RCC 7860 (cell line): ENCODE measurements at places on chromosomes 12 and 14.

GRCh38 chr14:40909906-40910305 is 696.8 kb upstream of the LRFN5 start:
- no peak for DNase-seq

DNA sequence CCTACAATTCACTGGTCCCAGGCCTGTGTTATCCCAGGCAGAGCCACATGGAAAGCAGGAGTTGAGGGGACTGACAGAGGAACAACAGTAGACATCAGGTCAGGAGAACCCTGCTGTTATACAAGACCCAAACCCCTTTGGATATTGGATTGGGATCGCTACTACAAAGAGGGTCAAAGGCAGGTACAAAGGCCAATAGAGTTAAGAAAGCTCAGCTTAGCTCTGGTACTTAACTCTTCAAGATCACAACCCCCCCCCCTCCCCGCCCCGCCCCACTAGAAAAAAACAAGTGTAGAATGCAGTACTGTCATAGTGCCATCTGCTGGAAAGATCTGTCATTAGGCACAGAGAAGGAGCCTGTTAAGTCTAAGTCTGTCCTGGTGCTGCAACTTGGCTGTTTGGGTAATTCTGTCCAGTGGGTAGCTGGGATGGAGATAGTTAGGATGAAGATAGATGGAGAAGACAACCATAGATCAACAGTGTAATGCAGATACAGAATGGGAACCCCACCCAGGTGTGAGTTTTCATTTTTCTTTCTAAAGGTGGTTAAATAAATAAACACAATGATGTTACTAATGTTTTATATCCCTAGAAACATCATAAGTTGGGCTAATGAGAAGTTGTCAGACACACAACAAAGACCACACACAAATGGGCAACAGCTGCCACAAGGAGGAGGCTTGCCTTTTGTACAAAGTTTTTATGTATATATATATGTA is 17.2 kb downstream of the REM2 start:
- peak; percentile 22 for DNase-seq

GRCh38 chr12:13268581-13268980 is 72.1 kb downstream of the EMP1 start:
- no peak for DNase-seq

- peak; percentile 10 for DNase-seq
Measured at GRCh38 chr12:24820872-24821271, 128.0 kb downstream of the BCAT1 start.

DNA sequence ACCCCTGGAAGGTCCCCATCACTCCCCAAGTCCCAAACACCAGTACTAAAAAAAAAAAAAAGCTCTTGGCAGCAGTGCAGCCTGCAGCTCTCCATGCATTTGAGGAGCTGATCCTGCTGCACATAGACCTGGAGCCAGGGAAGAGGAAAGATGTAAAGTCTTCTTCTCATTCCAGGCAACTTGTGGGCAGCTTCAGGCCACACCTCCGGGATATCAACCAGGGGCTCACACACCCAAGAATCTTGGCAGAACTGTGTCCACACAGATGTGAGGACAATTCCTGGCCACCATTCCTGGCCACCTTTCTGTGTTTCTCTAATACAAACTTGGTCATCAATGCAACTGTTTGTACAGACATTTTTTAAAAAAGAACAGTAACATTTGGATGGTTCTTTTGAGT is 72.7 kb downstream of the TMEM132C start:
- DNase-seq = no peak

- peak; percentile 70 for DNase-seq
Measured at GRCh38 chr14:34043627-34044372, 92.9 kb upstream of the EGLN3 start.

GRCh38 chr12:96698521-96698920 is 208.5 kb upstream of the NEDD1 start:
- DNase-seq = no peak

- peak; percentile 26 for DNase-seq
Measured at GRCh38 chr12:73308747-73309146, 1036.6 kb downstream of the TRHDE start.

GRCh38 chr12:119211884-119212283 is 33.2 kb downstream of the HSPB8 start:
- DNase-seq = no peak

- peak; percentile 21 for DNase-seq
Measured at GRCh38 chr14:32254952-32255679, 52.0 kb upstream of the RNU6-8 start.

DNA sequence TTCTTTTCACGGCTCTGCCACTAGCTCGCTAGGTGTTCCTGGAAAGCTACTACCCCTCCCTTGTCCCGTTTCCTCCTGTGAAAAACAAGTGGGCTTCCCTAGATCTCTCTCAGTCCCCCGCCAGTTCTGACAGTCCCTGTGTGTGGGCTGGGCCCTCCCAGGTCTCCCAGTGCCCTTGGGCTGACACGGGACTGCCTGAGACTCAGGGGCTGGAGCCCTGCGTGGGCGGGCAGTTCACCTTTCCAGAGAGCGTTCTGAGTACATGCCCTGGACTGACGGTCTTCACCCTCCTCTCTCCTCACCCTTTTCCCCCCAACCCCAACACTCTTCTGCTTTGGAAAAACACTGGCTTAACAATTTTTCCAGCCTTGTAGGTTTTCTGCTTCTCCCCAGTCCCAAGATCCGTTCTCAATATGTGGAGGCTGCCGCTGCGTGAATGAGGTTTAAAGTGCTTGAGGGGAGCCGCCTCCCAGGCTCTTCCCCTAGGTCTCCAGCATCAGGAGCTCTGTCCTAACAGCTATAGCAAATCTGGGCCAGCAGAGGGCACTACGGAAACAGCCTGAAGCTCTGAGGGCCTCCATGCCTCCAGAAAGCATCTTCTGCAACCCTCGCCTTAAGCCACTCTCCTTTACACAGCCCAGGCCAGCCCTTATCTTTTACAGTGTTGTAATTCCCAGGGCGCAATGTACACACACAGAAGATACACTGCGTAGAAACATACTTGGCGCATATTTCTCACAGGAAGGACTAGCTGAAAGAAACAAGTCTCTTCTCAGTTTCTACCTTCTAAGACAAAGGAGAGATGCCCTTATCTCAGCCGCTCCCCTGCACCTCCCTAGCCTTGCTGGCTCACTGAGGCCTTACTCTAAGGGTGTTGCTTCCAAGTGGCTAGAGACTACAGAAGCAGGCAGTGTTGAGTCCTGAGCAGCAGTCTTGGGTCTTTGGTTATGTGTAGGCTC is 10.4 kb upstream of the DCD start:
- no peak for DNase-seq

GRCh38 chr12:9701380-9702154 is 31.3 kb downstream of the CLECL1 start:
- no peak for DNase-seq

GRCh38 chr12:67826148-67826547 is 163.1 kb upstream of the IFNG-AS1 start:
- DNase-seq = no peak

- DNase-seq = no peak
Measured at GRCh38 chr12:69698054-69698453, 1.0 kb downstream of the BEST3 start.

DNA sequence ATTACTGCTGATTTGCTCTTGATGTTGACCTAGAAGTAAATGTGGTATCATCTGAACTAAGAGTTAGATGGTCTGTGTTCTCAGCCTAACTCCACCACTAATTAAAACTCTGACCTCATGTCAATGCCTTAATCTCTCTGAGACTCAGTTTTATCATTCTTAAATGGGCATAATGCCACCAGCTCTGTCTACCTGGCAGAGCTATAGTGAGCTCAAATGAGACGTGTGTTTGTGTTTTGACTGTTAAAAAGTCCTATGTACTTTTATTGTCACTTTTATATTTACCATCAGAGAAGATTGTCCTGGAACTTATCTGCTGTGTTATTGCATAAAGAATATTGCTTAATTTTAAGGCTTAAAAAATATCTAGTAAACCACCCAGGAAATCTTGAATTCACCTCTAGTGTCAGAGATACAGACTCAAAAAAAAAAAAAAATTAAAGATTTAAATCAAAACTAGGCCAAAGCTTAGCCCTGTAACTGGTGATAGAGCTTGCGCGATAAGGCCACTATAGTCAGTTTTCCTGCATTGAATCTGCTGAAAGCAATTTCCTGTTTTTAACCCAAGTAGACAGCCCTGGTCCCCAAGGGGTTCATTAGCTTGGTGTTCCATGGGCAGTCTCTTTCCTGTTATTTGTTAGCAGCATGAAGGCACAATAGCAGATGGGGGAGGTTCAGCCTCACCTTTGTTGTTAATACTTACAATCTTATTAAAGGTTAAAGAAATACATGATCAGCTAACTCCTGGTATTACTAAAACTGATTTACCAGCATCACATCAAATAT is 261.8 kb downstream of the ATP23 start:
- no peak for DNase-seq

DNA sequence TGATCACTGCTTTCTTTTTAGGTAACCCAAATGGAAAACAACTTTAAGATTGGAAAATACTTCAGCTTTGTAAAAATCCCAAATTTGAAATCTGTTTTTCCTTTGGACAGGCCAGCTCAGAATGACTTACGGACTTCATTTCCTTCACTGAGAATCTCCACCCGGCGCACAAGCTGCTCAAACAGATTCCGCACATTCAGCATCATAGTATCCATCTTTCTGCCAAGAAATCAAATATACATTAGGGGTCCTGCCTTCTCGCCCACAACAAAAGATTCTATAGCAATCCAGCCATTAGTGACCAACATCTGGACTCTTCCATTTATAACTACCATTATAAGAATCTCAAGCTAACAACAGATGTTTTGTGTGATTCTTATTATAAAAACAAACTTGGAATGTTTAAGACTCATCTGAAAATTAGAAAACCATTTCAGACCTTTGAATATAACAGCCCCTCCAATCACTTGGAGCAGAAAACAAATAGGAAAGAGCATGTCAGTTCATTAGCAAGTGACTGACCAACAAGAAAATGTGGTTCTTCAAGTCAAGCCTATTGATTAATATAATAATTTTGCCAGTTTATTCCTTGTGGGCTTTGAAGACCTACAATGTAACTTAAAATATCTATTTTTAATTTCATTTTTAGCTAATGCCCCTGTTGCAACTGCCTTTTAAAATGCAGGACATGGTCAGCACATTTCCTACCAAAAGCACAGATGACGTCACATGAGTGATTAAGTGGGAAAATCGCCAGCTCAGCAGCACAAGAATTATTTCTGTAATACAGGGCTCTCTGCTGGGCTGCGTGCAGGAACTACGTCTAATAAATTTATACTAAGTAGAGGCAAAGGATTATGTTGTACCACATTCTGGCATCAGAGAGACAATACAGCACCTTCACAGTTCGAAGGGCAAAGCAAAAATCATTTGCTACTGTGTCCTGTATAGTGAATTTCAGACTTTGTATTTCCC is 8.5 kb downstream of the RACGAP1 start:
- DNase-seq = no peak

DNA sequence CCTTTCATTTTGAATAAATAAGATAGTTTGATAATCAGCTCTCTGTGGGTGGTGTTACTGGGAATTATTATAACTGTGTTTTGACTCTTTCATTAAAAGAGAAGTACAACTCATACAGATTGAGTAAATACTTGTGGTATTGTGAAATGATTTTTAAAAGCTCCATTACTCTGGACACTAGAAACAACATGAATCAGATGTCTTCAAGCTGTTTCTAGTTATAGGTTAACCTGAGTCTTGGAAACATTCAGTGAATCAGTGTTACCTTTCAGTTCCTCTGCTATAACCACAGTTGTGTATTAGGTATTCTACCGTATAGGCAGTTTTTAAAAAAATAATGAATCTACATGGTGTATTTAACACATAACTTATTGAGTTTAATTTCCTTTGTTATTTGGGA is 128.4 kb upstream of the SSTR1 start:
- DNase-seq = peak; percentile 67

DNA sequence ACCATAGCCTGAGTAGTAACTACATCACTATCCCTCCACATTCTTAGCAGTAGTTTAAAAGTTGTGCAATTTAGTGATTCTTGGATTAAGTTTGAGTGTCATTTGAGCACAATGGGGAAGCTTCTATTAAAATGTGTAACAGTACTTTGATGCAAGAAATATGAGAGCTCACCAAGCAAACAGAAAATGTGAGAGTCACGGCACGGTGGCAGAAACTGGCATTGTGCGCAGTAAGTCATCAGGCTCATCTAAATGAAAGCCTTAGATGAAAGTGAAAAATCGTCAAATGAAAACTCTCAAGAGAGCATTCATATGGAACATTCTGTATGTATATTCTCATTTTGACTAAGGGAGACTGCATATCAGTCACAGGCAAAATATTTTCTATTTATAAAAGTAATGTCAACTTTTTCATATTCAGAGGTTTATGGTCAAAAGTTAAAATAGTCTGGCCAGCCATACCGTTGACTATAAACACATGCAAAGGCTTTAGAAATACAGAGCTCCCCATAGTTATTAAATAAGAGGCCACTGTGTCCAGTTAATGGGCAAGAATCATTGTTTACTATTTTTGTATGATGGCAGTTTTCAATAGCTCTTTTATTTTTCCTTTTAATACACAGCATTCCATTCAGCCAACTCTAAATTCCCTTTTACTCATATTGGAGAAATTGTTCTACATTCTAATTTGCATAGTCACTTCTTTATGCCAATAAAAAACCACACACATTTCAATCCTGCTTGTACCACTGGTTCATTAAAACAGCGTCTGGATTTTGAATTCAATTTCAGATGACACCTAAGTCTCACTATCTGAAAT is 167.9 kb downstream of the PRKD1 start:
- DNase-seq = no peak

DNA sequence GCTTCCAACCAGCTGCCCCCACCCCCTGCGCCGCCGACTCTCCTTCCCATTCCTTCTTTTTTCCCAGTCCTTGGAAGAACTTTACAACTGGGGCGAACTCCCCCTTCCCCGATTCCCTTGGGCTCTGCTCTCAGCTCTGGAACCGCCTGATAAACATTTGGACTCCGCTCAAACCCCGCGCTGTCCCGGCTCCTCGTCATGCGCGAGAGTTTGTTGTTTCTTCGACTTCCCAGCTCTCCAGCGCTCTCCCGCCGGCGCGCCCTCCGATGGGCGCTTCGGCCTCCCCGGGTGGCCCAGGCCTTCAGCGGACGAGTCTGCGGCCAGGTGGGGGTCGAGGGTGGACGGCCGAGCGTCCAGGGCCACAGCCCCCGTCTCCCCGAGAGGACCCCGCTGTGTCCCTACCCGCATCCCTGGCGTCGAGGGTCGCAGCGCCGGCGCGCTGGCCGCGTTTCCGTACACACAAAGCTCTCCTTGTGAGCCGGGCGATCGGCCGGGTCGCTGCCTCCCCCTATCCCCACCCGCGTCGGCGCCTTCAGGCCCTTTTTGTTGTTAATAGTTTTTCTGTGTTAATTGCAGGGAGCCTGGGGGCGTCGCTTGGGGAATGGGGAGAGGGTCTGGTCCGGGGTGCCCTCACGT is 847 bp downstream of the MMP14 start:
- DNase-seq = no peak

DNA sequence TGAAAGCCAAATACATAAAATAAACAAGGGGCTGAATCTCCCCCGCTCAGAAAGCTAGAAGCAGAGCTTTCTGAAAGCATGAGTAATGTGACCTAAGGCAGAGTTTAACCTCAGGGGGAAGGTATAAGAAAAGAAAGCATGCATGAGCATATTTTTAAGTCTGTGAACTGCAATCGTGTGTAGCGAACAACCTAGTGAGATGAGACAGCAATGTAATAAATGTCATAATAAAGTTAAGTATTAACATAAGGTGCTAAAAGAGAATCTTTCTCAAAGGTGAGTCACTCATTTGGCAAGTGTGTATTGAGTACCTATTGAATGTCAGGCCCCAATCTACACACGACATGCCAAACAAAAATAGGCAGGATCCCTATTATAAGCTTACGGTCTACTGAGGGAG is 14.2 kb upstream of the WDR20 start:
- peak; percentile 48 for DNase-seq

- DNase-seq = no peak
Measured at GRCh38 chr14:77478796-77479195, 19.8 kb downstream of the ISM2 start.

GRCh38 chr14:63726499-63726898 is 1.4 kb downstream of the SGPP1 start:
- no peak for DNase-seq
